ENCODE measurements at places on chromosomes 11 and 22. TPM values are rescaled to one million over a fixed set of nuclear protein-coding genes. Genes with fewer than 3 reads are reported as not detected.

ROBO3 gene
- 3.3 TPM for total RNA-seq

DNA sequence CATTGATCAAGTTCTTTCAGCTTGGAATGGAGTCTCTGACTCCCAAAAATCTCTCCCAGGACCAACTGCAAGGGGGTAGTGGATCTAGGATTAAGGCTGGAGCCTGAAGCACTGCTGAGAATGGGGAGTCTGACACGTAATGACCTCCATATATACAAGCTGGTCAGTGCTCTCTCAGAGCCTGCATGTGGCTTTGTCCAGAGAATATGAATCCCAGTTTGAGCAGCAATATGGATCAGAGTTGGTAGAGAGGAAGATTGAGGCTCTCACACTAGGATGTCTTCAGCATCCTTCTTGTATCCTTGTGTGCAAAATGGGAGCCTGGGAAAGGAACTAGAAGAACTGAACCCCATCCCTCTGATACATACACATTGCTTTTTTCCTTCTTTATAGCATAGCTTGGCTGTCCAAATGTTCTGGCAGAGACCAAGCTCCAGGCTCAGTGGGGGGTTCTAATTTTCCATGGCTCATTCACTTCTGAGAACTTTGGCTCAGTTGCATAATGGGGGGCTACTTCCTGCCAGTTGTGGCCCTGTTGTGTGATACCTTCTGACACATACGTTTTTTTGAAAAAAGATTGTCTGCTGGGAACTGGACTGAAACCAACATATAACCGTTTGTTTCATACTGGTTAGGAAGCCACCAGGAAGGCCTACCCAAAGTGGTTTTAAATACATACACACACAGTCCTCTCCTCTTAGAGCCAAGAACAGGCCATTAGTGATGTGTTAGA, 138.2 kb downstream of the ETS1 start:
- no peak for DNase-seq

DNA sequence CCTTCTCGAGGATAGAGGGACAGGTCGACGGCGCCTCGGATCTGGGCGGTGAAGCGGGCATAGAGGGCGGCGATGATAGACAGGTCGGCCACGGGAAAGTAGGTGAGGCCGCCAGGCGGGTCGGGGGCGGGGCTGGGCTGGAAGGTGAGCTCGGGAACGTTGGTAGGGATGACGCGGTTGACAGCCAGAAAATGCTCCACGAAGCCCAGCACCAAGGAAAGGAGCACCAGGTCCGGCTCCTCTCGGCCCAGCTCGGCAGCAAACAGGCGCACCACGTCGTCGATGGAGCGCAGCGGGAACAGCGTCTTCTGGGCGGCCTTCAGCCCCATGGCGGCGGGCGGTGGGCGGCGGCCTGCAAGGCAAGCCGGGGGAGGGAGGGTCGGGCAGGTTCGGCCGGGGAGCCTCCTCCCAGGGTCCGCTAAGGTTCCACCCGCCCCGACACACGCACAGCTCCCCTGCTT, 540 bp downstream of the MEN1 start:
- DNase-seq, result no peak

SAA4 gene
- not detected for total RNA-seq

DNA sequence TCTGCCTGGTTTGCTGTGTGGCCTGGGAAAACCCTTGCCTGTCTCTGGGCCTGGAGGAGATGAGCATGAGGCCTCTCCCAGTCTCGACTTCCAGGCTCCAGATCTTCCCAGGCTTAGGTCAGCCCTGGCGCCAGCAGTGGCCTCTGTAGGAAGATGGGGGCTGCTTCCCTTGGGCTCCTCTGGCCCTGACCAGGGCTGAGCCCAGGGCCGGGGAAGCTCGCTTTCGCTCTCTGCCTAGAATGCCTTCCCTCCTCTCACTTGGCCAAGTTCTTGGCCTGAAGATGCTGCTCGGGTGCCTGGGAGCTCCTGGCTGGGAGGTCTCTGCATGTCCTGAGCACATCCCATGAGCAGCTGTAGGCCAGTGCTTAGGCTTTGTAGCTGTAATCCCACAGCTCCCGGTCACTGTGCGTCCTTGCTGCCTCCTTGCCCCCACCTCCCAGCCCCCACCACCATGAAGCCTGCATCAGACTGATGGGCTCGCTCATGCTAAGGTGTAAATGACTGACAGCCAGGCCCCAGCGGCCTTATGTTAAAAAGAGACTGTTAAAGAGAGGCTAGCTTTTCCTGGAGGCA, 25.5 kb downstream of the SHISAL1 start:
- DNase-seq, result no peak

STK33 gene
- total RNA-seq, result 0.68 TPM

DNA sequence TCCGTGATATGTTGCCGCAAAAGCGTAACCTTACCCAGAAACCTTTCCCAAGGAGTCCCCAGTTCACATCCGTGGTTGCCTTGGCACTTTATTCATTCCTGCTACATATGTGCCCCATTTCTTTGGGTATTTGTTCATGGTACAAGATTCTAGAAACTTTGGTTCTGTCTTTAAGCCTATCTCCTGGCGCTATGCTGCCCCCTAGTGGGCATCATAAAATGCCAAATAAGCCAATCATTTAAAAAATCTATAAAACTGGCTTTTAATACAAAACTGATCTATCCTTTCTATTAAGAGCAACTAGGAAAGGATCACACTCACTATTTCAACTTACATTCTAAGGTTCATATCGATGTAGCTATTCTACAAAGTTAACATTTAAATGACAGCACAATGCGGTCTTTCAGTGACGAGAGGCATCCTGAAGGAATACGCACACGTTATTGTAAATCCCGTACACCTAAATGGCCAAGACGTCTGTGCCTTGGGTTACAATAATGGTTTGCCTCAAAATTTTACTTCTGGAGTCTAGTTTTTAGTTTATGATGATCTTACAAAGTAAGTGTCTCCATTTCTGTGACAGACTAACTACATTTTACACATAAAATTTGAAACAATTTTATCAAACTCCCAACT, 16.2 kb downstream of the PIWIL3 start:
- peak; percentile 12 for DNase-seq

DNA sequence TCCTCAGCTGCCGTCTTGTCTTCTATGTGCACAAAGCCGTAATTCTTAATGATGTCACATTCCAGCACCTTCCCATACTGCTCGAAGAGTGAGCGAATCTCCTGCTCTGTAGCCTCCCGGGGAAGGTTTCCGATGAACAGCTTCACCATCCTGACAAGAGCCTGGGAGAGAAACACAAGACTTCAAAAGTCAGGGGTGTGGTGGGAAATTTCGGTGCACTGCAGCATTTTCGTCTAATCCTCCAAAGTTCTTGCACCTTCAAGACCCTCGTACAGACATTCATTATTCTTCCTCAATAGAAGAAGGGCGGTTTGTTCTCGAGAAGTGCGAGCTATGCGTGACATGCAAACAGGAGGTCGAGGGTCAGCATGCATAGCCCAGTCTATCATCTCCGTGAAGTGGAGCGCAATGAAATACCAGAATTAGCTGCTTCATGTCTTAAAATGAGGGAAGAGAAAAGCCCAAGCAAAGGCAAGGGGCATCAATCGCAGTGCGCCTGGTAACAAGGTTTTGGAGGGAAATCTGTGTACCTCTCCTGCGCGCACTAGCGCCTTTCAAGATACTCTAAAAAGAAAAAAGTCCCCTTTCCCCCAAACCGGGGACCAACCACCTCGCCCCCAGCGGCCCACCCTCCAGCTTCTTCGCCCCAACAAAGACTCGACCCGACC, 622 bp downstream of the RBM4B start:
- no peak for DNase-seq

OSBPL5 gene
- total RNA-seq, result 32.6 TPM

HBB gene
- not detected for total RNA-seq

- no peak for DNase-seq
Measured at GRCh38 chr22:28593299-28593698, 86.3 kb downstream of the TTC28 start.

SLC25A45 gene
- 9.0 TPM for total RNA-seq

- no peak for DNase-seq
Measured at GRCh38 chr22:29470159-29470855, 9.7 kb upstream of the NEFH start.

AQP11 gene
- total RNA-seq, result 1.4 TPM

- DNase-seq, result no peak
Measured at GRCh38 chr11:57787920-57788702, 26.5 kb downstream of the CTNND1 start.

ADAMTS8 gene
- not detected for total RNA-seq

DNA sequence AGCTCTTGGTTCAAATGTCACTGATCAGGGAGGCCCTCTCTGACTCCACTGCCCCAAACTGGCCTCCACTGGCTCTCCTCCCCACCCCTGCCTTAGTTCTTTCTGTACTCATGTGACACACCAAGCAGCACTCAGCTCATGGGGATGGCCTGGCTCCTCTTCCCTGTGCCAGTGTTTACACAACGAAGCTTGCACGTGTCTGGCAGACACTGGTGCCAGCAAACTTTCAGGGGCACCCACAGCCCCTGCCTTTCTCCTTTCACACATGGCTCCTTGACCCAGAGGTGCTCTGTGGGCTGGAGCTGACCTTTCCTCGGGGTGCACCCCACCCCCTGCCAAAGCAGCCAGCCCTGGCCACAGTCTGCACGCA, 37.6 kb upstream of the PARVG start:
- no peak for DNase-seq

TMPRSS13 gene
- not detected for total RNA-seq

- DNase-seq, result no peak
Measured at GRCh38 chr11:12050470-12051286, 42.3 kb upstream of the DKK3 start.

DNA sequence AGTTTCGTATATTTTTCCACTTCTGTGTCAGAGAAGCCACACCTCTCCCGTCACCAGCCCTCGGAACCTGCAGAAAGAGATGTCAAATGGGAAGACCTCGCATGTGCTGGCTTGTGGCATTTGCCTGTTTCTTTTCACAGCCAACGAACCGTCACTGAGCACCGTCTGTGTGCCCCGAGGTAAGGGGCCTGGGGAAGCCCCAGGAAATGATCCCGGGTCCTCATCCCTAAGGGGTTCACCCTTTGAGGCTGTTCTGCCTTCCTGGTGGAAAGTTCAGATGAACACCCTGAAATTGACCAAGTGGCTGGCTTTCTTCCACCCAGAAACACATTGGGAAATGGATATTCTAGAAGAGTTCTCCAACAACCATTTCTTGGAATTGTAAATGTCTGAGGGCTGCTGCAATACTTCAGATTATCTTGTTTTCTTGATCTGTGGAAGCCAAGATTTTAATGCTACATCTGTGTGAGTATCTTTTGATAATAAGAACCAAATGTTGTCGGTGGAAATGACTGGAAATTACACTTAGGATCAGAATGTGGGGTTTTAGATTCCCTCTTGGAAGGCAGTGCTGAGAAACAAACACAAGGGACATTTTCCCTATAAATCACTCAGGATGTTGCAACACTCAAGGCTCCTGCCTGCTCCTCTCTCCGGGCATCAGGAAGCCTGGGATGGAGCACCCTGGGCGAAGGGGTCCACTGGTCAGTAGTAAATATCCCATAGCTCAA, 37.6 kb downstream of the RIBC2 start:
- peak; percentile 95 for DNase-seq

OR8K3 gene
- total RNA-seq, result not detected

C11orf86 gene
- total RNA-seq, result not detected

- no peak for DNase-seq
Measured at GRCh38 chr22:35663371-35663770, 15.1 kb downstream of the APOL6 start.

DNA sequence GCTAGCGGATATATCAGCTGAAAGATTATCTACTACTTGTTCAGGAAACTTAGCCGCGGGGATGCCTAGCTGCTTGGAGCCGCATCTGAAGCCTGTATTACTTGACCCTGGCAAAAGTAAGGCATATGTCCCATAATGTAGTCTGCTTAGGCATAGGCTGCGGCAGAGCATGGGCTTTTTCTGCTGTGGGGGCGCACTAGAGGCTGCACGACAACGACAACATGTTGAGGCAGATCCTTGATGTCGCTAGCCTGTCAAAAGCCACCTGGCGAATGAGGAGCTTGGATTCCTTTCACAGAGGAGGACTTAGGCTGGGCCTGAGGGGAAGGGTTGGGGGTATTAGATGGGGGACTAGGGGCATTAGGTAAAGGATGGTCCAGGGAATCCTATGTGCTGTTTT, 1.1 kb upstream of the OR52N2 start:
- no peak for DNase-seq

GRCh38 chr11:123419731-123420452, 10.2 kb upstream of the GRAMD1B start:
- DNase-seq, result no peak

FIBIN gene
- total RNA-seq, result 40.8 TPM

BATF2 gene
- total RNA-seq, result 0.40 TPM

GP1BB gene
- not detected for total RNA-seq

DNA sequence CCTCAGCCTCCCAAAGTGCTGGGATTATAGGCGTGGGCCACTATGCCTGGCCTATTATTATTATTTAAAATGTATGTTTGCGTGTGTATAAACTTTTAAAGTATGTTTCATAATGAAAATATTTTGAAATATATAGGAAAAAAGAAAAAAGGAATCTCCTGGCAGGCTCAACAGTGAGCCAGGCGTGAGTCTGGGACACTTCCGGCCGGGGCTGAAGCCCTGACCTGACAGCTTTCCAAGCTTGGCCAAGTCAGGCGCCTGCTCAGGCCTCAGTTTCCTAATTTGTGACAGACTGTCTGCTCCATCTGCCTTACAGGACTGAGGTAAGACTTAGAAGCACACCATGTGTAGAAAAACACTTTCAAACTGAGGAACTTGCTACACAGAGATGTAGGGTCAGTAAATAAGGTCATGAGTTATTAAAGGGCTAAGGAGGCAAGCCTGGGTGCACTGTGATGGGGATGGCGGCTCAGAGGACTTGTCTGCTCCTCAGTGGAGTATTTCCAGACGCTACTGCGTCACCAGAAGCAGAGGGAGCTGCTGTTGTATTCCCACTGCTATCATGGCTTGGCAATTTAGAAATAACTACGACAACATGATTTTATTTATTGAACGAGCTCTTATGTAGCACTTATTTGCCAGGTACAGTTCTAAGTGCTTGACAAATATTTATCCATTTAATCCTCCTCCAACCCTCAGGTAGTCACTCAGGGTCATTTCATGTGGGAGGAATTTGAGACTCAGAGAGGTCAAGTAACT, 100.1 kb downstream of the PRR5L start:
- no peak for DNase-seq

GRCh38 chr11:112961146-112961668, at the start of gene NCAM1:
Gene NCAM1 (plus strand): TSS chr11:112961420.
- DNase-seq, result no peak

Measured in HFFc6 (cell line).